Fibroblast of lung (primary cell): ENCODE measurements at places on chromosomes 6 and 20.

DNA sequence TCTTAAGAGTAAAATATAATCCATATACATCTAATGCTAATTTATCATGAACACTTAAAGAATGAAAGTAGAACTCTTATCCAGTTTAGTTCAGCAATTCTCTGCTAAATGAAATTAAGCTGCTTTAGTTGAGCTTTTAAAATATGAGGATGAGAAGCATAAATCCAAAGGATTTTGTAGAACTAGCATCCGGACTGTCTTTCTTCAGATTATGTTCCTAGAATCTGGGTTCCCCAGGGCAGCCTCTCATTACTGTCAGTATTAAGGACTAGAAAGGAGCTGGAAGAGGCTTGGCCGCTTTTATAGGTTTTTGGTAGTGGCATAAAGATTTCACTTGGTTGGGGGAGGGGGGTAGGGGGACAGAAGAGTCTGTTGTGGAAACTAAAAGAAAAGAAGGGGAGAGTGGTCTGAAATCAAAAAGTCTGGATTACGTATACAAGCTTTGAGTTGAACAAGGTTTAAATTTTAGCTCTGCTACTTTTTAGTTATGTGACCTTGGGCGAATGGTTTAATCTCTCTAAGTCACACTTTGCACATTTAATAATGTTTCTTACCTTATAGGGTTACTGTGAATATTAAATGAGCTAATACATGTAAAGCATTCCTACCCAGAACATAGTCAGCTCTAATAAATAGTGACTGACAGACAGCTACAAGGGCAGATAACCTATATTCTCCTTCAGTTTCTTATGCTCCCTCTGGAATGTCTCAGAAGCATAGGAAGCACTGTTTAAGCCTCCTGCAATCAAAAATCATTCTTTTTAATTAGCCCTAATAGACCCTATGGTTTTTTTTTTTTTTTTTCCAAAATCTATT is 3.7 kb downstream of the SGK1 start:
- DNase-seq = no peak

GRCh38 chr6:170575250-170575649 is 9.2 kb downstream of the PDCD2 start:
- DNase-seq = peak; percentile 20

DNA sequence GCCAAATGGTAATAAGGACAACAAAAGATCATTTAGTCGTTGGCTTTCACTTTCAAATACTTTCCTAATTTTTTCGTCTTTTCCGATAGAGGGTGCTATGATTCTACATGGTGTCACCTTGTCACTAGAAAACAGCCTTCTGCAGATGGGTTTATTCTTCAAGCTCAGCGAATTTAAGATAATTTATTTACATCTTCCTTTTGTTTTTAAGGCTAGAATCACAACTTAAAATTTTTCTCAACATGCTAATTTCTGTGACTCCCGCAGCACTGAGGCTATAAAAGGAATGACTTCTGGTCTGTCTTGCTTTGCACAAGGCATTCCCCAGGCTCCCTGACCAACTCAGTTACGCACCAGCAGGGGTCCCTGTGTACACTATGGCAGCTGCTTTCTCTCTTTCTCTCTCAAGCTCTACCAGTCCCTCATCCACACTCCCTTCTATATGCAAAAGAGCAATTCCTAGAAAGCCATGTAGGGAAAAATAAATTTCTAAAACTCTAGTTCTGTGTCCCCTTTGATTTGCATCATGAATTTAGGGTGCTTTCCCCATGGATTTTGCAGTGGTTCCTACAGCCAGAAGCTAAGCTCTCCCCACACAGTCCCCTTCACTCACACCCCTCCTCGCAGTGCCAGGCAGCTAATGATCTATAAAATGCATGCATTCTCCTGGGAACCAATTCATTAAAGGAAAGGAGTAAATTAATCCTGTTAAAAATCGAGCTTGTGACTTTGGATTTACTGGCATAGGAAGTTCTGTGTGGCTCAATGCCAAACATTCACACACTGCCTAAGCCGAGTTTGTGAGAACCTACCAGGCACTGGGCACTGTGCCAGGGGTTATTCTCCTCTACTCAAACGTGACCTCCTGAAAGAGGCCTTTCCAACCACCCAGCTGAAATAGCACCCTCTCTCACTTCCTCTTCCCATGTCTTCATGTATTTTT is 74.5 kb downstream of the DCDC2 start:
- peak; percentile 72 for DNase-seq

DNA sequence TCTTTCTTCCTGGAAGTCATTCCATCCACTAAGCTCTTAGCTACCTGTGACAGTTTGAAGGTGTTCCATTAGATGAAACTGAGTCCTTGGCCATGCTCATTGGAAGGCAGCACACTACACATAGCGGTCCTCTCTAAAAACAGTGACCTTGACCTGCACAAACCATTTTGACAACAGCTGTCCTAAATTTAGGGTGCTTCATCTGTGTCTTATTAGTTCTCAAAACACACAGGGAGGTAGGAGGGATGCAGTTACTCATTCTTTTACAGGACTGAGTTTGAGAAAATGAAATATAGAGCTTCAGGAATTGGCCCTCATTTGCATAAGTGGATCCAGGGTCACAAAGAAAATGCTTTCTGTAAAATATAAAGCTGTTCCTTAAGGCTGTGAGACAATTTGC is 20.4 kb upstream of the MAP3K4 start:
- no peak for DNase-seq

DNA sequence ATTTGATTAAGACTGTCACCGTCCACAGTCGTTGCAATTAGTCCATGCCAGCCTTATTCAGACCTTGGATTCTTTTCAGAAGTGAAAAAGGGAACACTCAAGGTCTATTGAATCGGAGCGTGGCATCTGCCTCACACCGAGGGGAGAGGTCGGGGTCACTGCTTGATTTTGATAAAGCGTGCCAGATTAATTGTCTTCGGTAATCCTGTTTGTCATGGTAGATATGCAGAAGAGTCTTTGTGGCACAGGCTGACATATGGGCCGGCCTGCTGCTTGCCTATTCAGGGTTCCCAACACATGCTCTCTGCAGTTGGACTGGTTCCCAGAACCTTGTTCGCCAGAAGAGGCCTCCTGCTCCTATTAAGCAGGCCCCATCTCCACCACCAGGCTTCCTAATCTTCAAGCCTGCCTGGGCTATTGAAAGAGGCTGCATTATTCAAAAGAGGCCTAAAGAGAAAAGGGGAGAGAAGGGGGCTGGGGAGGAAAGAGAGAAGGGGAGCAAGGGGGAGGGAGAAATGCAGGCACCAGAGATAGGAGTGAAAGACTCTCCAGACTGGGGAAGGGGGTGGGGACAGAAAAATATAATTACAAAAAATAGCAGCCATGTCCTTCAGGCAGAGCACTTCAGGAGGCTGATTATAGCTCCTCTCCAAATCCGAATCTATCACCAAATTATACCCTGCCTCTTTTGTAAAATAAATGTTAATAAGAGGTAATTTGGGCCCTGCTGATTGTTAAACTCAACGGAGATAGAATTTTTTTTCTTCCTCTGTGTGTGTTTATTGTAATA is 611.3 kb downstream of the HDGFL1 start:
- peak; percentile 89 for DNase-seq

GRCh38 chr6:170205126-170205525 is 85.8 kb downstream of the DLL1 start:
- no peak for DNase-seq

GRCh38 chr6:41935685-41936072 is 5.9 kb downstream of the CCND3 start:
- no peak for DNase-seq

DNA sequence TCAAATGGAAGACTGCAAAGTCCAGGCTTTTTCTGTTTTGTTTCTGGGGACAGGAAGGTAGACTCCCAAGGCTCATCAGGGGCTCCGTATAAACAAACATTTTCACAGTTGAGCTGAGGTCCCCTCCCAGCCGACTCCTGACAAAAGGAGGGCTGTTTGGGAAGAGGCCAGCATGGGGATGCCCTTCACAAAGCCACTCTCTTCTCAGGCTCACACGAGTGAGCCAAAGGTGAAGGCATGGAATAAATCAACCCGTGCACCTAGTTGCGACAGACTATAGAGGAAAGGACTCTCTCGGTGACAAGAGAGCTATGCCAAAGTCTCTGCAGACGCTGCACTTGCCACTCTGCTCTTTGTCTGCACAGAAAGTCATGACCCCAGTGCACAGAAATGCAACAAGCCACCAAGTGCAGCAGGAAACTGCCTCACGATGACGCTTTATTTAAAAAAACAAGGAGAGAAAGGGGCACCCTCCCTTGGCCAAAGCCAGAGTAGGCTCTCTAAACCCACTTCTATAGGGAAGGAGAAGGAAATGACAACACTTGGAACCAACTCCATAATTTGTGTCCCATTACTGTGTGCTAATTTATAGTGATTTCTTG is 21.0 kb downstream of the JAG1 start:
- no peak for DNase-seq

DNA sequence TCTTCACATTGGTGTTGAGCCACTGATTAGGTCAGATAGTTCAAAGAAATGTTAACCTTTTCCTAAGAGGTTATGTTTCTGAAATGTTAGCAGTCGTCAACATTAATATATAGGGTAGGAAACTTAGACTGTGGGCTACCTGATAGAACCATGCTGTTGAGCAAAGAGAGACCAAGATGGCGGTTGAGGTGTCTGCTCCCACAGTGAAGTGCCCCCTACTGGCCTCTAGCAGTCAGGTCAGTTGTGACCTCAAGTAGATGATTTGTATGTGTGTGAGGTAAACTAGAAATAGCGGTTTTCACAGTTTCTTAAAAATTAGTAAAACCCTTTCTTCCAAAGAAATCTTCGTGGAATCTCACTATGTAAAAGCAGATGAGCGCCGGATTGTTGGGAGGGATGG is 40.3 kb downstream of the MTHFD1L start:
- DNase-seq = no peak

DNA sequence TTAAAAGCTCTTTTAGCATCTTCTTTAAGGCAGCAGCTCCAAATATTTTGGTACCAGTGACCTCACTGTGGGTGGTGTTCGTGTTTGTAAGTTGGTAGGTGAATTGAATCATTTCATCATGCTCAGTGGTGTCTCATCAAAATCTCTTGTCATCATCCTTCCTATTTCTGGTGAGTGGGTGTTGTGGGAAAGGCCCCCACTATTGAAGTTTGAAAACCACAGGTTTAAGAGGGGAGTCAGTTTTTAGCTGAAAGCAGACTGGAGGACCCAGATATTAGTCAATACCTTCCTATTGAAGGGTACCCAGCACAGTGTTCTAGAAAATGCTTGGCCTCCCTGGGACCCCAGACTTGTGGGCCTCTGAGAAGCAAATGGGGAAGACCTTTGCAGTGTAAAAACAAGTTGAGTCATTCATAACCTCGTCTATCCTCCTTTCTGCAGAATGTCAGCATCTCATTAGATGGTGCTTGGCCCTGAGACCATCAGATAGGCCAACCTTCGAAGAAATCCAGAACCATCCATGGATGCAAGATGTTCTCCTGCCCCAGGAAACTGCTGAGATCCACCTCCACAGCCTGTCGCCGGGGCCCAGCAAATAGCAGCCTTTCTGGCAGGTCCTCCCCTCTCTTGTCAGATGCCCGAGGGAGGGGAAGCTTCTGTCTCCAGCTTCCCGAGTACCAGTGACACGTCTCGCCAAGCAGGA is 3.7 kb downstream of the PIM1 start:
- no peak for DNase-seq

DNA sequence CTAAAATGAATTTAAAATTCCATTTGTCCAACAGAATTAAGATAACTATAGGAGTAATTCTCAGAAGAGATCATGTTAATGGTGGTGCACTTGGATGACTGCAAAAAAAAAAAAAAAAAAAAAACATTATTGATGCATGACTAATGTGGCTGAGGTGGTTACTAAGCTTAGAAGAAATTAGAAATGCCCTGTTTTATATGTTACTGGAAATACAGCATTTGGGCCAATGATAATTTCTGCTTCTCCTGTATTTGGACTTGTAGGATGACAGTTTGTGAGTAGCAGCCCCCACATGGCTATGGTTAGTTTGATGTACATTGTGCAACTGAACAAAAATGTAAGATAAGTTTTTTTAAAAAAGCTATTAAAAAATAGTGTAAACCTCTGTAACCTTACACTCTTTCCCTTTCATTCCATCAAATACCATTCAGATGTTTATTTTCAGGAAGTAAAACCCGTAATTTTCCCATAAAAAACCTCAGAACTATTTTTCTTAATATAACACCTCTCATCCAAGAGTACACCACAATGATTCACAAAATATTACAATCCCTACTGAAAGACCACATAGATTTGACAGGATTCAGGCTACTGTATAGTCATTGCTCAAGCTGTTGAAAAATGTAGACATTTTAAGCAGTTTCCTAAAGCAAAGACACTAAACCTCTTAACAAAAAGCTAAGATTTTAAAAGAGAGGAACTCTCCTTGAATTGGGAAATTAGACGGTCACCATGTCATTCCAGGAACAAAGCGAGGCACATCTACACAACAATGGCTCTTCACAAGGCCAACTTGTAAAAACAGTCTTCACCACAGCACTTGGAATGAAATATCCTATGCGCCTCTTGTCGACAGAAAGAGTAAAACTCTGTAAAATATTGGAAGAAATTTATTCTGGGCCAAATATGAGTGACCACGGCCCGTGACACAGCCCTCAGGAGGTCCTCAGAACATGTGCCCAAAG is 83.0 kb downstream of the WDR27 start:
- peak; percentile 97 for DNase-seq

GRCh38 chr6:105793130-105793529 is 293.0 kb upstream of the PRDM1 start:
- DNase-seq = no peak

- no peak for DNase-seq
Measured at GRCh38 chr20:458776-459175, 3.6 kb downstream of the TBC1D20 start.

DNA sequence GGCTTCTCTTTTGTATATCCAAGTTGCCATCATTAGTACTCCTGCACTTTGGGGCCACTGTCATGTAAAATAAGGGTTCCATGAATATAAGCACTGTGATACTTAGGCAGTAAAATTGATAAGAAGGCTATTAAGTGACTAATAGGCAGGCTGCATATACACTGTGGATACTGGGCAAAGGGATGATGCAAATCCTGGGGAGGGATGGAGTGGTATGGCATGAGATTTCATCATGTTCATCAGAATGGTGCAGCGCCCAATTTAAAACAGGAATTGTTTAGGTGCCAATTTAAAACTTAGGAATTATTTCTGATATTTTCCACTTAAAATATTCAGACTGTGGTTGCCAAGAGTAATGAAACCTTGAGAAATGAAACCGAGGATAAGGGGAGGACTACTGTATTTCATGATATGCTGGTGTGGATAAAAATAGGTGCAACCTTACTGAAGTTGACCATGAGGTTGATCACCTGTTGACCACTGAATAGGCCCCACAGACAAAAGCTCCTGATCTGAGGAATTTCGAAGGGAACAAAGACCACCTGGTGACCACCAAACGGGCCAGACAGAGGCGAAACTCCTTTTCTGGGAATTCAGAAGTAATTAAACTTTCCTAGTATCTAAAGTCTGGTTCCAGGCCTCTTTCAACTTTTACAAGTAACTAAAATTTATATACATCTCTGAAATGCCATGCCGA is 4.9 kb upstream of the TRIM39 start:
- DNase-seq = peak; percentile 7

DNA sequence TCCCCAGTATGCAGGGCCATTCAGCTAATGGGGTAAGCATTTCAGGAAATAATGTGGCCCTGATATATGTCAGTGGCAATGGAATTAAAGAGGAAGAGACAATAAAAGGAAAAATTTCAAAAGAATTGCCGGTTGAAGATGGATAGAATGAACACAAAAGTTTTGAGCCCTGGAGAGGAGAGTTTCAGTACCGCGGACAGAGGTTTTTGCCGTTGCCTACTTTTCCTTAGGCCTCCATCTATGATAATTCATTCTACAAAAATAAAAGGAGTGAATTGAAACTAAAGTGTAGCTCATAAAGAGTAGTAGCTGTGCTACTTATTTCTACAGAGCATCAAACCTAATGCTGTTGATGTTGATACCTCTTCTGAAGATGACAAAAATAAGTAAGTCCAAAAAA is 140.7 kb downstream of the RNASET2 start:
- peak; percentile 2 for DNase-seq
